ENCODE measurements at places on chromosomes 11 and 22.

DNA sequence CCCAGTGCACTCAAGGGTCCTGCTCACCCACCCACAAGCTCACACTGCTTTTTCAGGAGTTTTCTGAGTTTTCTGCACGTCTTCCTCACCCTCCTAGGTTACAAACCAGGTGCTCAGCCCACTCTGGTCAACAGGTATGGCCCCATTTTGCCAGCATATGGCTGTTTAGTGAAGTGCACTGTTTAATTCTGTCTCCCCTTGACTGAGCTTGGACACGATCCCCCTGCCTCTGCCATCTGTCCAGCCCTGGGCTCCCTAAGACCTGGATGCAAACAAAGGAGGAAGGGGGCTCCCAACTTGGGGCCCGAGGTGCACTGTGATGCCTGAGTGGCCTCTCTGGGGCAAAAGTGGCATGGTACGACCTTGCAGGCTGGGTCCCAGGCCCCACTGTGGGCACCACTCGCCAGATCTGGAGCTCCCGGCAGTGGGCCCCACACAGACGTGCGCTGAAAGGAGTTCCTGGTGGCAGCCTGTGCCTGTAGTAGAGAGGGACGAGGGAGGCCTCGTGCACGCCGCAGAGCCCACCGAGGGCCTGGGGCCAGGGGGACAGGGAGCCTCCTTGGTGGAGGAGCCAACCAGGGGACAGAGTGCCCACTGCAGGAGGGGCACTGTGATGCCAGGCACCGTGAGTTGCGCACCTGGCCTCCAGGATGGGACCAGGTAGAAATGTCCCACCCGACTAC lies 37.3 kb upstream of the COMT start:
- no peak for DNase-seq

- DNase-seq, result no peak
Observed at GRCh38 chr11:127454856-127455255, 454.3 kb upstream of the KIRREL3 start.

DNA sequence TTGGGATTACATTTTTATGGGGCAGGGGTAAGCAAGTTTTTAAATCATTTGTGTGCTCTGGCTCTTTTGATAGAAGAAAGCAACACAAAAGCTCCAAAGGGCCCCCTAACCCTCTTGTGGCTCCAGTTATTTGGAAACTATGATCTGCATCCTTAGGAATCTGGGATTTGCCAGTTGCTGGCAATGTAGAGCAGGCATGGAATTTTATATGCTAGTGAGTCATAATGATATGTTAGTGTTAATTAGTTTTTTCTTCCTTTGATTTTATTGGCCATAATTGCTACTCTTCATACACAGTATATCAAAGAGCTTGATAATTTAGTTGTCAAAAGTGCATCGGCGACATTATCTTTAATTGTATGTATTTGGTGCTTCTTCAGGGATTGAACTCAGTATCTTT lies 10.1 kb downstream of the RAG1 start:
- no peak for DNase-seq

- no peak for DNase-seq
Observed at GRCh38 chr11:28690746-28691145, 582.6 kb downstream of the METTL15 start.

- DNase-seq, result no peak
Observed at GRCh38 chr11:128190312-128190711, 397.0 kb downstream of the ETS1 start.

DNA sequence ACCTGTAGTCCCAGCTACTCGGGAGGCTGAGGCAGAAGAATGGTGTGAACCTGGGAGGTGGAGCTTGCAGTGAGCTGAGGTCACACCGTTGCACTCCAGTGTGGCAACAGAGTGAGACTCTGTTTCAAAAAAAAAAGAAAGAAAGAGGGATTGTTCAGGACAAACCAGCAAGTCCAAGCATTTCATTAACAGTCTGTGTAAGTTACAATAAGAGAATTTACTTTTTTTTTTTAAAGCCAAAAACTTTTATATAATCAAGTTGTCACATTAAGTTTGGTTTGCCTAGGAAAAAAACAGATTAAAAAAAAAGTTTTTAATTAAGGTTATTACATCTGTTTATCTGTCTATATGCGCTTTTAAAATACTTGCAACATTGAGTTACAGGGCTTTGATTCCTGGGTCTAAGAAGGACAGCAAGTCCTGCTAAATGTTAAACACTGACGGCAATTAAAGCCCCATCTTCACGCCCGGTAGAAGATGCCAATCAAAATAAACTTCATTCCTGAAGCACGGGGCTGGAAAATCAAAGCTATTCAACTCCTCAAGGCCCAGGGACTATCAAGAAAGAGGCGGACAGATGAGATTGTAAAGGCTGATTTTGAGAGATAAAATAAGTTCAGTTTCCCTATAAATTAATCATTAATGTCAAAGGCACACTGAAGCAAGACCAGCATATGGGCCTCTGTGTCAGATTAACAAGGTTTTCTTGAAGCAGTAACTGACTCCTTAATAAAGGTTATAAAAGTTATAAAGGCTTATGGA lies 10.7 kb downstream of the TMEM138 start:
- DNase-seq, result no peak

- DNase-seq, result no peak
Observed at GRCh38 chr22:29456211-29456671, 17.9 kb downstream of the RFPL1 start.

GRCh38 chr11:16840951-16841350 lies 102.5 kb downstream of the C11orf58 start:
- no peak for DNase-seq

DNA sequence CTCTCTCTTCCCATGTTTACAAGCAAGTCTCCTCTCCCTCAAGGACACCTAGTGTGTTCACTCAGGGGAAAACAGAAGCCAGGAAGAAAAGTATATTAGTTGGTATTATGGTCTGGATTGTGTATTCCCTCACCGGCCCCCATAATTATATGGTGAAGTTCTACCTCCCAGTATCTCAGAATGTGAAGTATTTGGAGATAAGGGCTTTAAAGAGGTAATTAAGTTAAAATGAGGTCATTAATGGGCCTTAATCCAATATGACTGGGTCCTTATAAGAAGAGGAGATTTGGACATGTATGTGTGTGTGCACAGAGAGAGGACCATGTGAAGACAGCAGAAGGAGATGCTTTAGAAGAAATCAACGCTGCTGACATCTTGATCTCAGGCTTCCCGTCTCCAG lies 26.5 kb upstream of the THY1 start:
- DNase-seq, result no peak

DNA sequence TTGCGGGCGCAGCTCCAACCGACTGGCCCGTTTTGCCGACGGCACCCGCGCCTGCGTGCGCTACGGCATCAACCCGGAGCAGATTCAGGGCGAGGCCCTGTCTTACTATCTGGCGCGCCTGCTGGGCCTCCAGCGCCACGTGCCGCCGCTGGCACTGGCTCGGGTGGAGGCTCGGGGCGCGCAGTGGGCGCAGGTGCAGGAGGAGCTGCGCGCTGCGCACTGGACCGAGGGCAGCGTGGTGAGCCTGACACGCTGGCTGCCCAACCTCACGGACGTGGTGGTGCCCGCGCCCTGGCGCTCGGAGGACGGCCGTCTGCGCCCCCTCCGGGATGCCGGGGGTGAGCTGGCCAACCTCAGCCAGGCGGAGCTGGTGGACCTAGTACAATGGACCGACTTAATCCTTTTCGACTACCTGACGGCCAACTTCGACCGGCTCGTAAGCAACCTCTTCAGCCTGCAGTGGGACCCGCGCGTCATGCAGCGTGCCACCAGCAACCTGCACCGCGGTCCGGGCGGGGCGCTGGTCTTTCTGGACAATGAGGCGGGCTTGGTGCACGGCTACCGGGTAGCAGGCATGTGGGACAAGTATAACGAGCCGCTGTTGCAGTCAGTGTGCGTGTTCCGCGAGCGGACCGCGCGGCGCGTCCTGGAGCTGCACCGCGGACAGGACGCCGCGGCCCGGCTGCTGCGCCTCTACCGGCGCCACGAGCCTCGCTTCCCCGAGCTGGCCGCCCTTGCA lies 1.0 kb downstream of the FJX1 start:
- no peak for DNase-seq

DNA sequence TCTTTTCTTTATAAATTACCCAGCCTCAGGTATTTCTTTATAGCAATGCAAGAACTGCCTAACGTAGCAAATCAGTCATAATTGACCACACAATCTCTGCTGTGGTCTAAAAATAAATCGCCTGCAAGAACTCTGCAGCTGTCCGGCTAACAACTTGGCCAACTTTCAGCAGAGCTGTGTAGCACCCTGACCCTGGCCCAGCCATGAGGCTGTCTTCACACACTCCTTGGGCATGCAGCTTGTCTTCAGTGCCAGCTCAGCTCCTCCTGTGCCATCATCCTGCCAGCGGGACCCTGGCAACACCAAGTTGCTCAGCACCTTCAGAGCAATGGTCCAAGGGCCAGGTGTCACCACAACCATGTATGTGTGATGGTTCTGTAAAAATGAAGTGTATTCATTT lies 355.6 kb downstream of the OPCML start:
- DNase-seq, result no peak

DNA sequence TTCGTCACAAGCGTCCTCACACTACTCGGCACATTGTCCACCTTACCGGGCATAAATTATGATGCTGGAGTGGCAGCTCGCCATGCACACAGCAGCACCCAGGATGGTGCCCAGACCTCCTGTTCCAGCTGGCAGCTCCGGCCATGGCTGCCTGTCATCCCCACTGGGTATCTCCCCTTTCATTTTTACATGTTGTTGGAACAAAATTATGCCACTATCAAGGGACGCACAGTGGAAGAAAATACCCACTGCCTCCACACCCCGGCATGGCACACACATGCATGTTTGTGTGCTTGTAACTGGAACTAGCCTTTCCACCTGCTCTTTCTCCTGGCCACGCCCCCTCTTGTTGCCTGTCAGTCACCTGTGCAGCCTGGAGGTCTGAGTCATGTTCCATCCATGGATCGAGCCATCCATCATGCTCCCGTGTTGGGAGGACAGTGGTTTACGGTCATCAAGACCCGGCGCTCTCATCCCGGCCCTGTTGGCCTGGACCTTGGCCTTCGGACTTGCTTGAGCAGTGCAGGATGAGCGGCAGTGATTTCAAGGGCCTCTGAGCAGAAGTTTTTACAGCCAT lies 1069.6 kb downstream of the BRD1 start:
- DNase-seq, result no peak

GRCh38 chr22:17917490-17917983 lies 106.8 kb downstream of the MICAL3 start:
- no peak for DNase-seq

GRCh38 chr22:49768951-49769690 lies 58.6 kb downstream of the BRD1 start:
- no peak for DNase-seq

GRCh38 chr11:33706546-33706945 lies 5.9 kb upstream of the C11orf91 start:
- DNase-seq, result no peak

- DNase-seq, result no peak
Observed at GRCh38 chr22:44398856-44399837, 86.4 kb upstream of the SHISAL1 start.

DNA sequence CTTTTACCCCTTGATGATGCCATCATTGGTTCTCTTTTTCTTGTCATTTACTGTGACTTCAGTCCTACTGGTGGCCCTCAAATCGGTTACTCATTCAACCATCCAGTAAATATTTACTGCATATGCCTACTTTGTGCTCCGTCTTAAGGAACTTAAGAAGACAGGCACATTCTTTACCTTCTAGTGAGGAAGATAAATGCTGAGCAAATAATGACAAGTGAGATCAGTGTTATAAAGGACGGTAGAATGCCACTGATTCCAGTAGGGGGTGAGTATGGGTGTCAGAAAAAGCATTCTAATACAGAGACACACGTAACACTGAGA lies 1.6 kb downstream of the ANKRD42 start:
- DNase-seq, result no peak

DNA sequence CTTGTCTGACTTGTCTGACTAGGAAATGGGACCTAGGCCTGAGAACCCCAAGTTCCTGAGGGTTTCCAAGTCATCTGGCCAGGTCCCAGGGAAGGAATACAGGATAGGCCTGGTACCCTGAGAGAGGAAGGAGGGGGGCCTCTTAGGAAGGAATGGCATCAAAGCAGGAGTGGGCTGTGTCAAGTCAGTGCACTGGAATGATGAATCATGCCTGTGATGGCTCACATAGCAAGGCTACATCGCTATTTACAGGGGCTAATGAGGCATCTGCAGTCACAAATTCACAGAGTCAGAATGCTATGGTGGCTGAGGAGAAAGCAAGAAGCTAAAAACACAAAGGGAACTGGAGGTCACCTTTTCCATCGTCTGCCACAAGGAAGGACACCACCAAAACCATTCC lies 247.3 kb downstream of the NXPE2 start:
- DNase-seq, result no peak

DNA sequence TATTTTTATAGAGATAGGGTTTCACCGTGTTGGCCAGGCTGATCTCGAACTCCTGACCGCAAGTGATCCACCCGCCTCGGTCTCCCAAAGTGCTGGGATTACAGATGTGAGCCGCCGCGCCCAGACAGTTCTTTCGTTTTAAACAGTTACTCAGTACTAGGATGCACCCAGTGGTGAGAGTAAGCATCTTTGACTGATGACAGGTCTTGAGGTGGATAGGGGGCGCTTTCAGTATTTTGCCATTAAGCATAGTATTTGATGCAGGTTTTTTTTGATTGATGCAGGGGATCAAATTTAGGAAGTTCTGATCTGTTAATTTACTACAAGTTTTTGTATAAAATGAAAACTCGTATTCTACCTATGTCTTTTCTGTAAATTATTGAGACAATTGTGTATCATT lies 13.2 kb upstream of the TRIM34 start:
- DNase-seq, result peak; percentile 33

Measured in HCT116 (cell line).